Uterine smooth muscle cell (primary cell): ENCODE measurements at places on chromosomes 13 and 19. TPM values are rescaled to one million over a fixed set of nuclear protein-coding genes. Genes with fewer than 3 reads are reported as not detected.

GSX1 gene
- total RNA-seq: not detected in 2 replicates

DCT gene
- under 0.01 and 0.12 TPM in 2 replicates for total RNA-seq

IGSF23 gene
- total RNA-seq: not detected in 2 replicates

PSG2 gene
- 0.12 TPM in 1 of 2 replicates, not detected in the other for total RNA-seq

RDH8 gene
- not detected in 2 replicates for total RNA-seq

TEKTIP1 gene
- not detected in 2 replicates for total RNA-seq

CEACAM16 gene
- not detected in 2 replicates for total RNA-seq

PGLYRP2 gene
- not detected in 2 replicates for total RNA-seq

MAP4K1 gene
- 0.55 TPM in 1 of 2 replicates, not detected in the other for total RNA-seq

TSKS gene
- total RNA-seq: 0.12 TPM in 1 of 2 replicates, not detected in the other

ZNF491 gene
- total RNA-seq: 2.1 and 3.4 TPM in 2 replicates

CEBPA gene
- total RNA-seq: 0.11 and 0.25 TPM in 2 replicates

IGLON5 gene
- total RNA-seq: not detected in 2 replicates

FPR1 gene
- 0.11 TPM in 1 of 2 replicates, not detected in the other for total RNA-seq

MLLT1 gene
- total RNA-seq: 5.2 and 6.5 TPM in 2 replicates

GRAMD1A gene
- total RNA-seq: 21.7 and 29.6 TPM in 2 replicates

NCR1 gene
- not detected in 2 replicates for total RNA-seq

SPRY2 gene
- total RNA-seq: 20.7 and 65.8 TPM in 2 replicates

FRY gene
- total RNA-seq: 13.6 and 50.4 TPM in 2 replicates

MEIOSIN gene
- total RNA-seq: not detected in 2 replicates

SDHAF1 gene
- total RNA-seq: 9.6 and 11.1 TPM in 2 replicates

DKKL1 gene
- total RNA-seq: 0.25 and 0.33 TPM in 2 replicates

TMEM86B gene
- 1.6 and 1.7 TPM in 2 replicates for total RNA-seq

IZUMO2 gene
- not detected in 2 replicates for total RNA-seq

KLK15 gene
- total RNA-seq: not detected in 2 replicates

ZNF121 gene
- total RNA-seq: 41.0 and 45.8 TPM in 2 replicates

TGFBR3L gene
- 0.89 and 1.00 TPM in 2 replicates for total RNA-seq

C19orf73 gene
- 0.87 and 1.2 TPM in 2 replicates for total RNA-seq

FFAR2 gene
- not detected in 2 replicates for total RNA-seq

STOML3 gene
- total RNA-seq: not detected in 2 replicates

HPN gene
- not detected in 2 replicates for total RNA-seq

PNMA8C gene
- total RNA-seq: 0.25 and 0.33 TPM in 2 replicates

ATP8B3 gene
- 1.9 and 2.7 TPM in 2 replicates for total RNA-seq

STAP2 gene
- 5.9 and 7.5 TPM in 2 replicates for total RNA-seq
